Brain (organoid and tissue), 16 donors: ENCODE measurements at places on chromosomes 2 and 18.

GRCh38 chr2:47062681-47063537 is 92.2 kb downstream of the STPG4 start:
- peak; percentile 95 for DNase-seq

- no peak for DNase-seq
Observed at GRCh38 chr2:208999911-209000310, 423.9 kb upstream of the MAP2 start.

DNA sequence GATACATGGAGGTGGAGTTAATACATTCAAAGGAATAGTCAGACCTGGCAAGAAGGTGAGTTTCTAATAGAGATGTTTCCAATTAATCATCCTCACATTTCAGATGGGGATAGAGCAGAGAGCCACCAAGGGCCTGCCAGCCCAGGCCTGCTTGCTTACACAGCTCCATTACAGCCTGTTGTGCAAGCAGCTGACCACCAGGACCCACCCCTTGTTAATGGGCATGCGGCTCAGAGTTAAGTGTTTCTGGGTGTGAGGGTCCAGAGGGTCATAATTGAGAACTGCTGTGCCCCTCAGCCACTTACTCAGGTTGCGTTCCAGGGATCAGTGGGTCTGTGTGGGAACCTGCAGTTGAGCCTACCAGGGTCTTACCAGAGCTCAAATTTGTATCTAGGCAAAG is 199.8 kb downstream of the AGPS start:
- no peak for DNase-seq

DNA sequence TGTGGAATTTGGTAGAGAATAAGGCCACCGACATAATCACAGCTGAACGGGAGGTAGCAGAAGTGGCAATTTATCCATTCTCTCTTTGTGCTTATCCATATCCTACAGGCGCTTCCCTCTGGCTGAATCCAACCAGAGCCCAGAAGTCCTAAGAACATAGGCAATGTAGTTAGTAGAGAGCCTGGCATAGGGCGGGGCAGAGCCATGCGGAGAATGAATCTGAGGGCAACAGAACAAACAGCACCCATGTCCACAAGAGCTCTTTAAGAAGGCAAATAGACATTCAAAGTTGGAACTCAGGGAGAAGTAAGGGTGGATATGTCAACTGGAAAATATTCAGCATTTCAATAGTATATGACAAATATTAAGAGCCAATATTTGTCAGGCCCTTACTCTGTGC is 305.9 kb upstream of the VWC2L start:
- no peak for DNase-seq

GRCh38 chr2:126766969-126767296 is 111.0 kb downstream of the GYPC start:
- no peak for DNase-seq

DNA sequence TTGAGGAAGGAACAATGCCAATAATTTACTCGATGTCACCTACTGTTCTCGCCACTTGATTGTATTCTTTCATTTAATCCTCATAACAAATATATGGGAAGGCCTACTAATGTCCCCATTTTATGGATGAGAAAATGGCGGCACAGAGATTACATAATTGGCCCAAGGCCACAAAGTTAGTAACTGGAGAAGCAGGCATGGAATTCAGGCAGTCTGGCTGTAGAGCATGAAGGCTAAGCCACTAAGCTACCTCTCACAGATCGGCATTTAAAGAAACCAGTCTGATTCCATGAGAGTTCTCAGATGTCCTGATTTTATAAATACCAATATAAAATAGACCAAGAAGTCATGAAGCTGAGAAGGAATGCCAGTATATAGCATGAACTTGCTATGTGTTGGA is 121.8 kb upstream of the EPAS1 start:
- no peak for DNase-seq

GRCh38 chr2:85550486-85550885 is 10.8 kb downstream of the GGCX start:
- no peak for DNase-seq

DNA sequence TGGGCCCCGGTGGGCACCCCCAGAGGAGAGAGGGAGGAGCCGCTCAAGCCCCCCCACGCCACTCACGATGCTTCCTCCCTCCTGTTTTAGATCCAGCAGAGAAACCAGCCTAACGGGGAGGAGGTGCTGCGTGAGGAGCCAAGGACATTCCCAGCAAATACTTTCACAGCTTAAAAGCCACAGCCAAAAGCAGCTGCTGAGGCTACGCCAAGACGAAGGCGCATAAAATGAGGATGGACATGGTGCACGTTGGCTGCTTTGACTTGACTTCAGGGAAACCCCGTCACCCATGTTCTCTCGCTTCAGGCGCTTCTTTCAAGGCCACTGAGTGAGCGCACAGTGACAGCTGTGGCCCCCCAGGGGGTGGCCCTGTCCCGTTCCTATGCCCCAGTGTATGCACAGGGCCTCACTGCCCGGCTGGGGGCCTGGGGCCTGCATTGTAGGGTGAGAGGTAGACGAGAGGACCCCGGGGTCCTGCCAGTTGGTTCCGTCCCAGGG is 72.1 kb upstream of the PXDN start:
- DNase-seq, result peak; percentile 53

DNA sequence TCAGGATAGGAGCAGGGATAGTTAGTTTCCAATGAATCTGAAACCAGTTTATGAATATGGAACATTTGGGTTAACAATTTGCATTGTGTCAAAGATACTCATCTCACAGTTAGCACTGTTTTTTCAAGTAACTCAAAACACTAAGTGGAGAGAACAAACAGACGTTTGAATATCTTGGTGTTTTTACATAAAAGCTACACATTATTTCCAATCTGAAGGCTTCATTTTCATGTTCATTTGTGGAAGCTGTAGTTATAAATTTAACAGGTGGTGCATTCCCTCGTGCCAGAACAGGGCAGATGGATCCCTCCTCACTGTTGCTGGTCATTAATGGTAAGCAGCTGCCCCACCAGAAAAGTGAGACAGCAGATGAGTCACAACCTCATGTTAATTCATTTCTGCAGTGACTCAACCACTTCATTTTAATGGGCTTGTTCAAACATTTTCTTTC is 286.9 kb downstream of the TMX3 start:
- peak; percentile 79 for DNase-seq

DNA sequence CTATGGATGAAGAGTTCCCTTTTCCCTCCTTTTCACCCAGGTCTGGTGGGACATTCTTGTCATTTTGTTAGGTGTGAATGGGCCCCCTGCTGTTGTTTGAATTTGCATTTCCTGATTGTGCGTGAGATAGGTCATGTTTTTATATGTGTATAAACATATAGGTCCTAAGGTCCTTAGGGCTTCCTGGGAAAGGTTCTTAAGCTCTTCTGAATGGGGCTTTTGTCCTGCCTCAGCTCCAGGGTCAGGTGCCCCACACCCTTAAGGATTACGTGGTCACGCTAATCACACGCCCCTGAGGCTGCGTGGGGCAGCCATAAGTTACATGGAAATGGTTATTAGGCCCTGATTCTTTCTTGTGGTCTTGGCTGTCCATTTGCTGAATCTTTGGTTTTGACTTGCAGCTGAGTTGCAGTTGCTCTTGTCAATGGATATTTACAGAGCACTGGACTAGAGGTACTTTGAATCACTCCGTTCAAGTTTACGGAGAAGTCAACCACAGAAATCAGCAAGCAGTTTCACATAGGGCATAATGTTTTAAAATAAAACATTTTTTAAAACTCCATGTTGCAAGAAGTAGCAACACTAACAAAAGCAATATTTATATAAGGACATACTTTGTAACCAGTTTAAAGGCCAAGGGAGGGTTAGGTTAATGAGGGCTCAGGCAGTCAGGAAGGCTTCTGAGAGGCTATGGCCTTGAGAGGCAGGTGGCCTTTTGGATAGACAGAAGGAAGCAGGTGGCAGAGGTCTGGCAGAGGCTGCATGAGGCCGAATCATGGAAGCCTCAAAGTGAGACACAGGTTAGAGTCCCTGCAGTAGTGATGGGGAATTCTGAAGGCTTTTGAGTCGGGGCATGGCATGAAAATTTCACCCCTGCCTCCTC is 24.2 kb downstream of the LIPG start:
- DNase-seq, result no peak

- DNase-seq, result no peak
Observed at GRCh38 chr2:49251766-49252165, 97.5 kb upstream of the FSHR start.

GRCh38 chr2:229081411-229081810 is 189.7 kb downstream of the PID1 start:
- no peak for DNase-seq

- DNase-seq, result no peak
Observed at GRCh38 chr2:233312874-233313273, 5.3 kb downstream of the SAG start.

GRCh38 chr18:32405588-32405987 is 65.1 kb downstream of the GAREM1 start:
- DNase-seq, result no peak

DNA sequence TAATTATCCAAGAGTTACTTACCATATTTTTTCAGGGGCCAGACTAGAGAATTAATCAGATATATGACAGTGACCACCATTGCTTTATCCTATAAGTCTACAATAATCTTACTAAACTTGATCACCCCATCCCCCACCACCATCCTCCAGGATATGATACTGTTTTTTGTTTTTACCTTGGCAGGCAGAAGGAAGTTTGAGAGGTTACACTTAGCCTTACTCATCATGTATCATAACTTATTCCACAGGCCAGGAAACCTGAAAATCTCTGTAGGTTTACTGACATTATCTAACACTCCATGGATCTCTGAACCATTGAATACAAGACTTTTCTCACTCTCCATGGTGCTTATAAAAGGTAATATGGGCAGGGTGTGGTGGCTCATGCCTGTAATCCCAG is 602.7 kb downstream of the KCNJ3 start:
- DNase-seq, result no peak

DNA sequence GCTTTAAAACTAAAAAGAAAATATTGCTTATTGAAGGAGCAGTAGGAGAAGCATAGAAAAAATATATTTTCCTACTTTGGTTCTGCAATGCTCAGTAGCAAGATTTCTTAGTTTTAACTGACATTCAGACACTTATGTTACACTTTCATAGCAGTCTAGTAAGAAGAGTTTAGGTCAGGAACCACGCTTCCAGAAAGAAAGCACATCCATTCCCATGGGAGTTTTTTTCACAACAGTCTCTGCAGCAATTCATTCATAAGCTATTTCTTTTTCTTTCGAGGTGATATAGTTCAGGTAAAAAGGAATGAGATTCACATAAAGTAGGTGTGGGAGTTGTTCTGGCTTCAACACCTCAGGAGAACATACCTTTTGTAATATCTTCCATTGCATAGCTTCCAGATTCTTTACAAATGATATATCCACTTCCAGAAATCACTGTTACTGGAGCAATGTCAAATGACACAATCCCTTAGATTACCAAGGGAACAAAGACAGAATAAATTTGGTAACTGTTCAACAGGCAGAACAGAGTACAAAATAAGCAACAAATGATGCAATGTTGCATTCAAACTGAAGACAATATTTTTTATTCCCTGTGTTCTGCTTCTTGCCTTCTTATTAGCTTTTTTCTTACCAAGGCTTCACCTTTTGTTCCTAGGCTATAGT is 95.2 kb upstream of the GULP1 start:
- peak; percentile 7 for DNase-seq

- peak; percentile 14 for DNase-seq
Observed at GRCh38 chr2:153416071-153416470, 62.5 kb downstream of the RPRM start.

GRCh38 chr18:48919547-48919946 is 31.2 kb downstream of the SMAD7 start:
- DNase-seq, result no peak
